ENCODE measurements at places on chromosomes 3 and 15.
A peak's percentile ranks its signal among the peaks of the same experiment; 100 is the strongest.

DNA sequence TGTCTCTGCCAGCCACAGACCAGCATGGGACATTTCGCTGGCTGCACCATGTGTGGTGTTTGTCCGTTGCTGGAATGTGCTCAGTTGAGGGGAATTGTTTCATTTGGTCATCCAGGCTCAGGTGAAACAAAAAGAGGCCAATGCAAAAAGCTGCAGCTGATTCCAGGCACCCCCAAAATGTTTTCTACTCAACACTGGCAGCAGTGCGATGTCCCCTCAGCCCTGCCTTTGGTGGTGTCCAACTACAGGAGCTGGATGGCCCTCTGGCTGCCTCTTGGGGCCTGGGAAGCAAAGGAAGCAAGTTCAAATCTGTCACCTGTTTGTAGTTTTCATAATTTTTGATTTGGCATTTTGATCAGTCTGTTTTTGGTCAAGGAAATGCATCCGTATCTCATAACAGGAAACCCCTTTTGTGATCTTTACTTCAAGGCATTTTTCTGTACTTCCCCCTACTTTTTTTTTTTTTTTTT lies 141.8 kb downstream of the EEFSEC start:
- no peak overlapping the region for H3K27ac ChIP-seq
- no peaks in the 10 kb centered on the region for H3K27me3 ChIP-seq
- DNase-seq, result peak; percentile 63
- H3K36me3 ChIP-seq, result no peaks in the 10 kb centered on the region

GRCh38 chr3:71350998-71351397 lies 232.5 kb downstream of the FOXP1 start:
- DNase-seq, result no peak
- H3K36me3 ChIP-seq, result no peaks in the 10 kb centered on the region
- H3K4me3 ChIP-seq, result no peak overlapping the region

- no peaks in the 10 kb centered on the region for H3K27me3 ChIP-seq
- no peak overlapping the region for H3K27ac ChIP-seq
- H3K4me1 ChIP-seq, result no peaks in the 10 kb centered on the region
- DNase-seq, result no peak
Observed at GRCh38 chr3:46090161-46090591, 62.9 kb upstream of the XCR1 start.

- H3K27me3 ChIP-seq, result no peaks in the 10 kb centered on the region
- peaks cover 66% of the 10 kb centered on the region for H3K4me1 ChIP-seq
- peak overlapping the region; percentile 84 for H3K27ac ChIP-seq
- peaks cover 56% of the 10 kb centered on the region for H3K36me3 ChIP-seq
- DNase-seq, result no peak
Observed at GRCh38 chr3:50609071-50609762, 2.4 kb downstream of the CISH start.

DNA sequence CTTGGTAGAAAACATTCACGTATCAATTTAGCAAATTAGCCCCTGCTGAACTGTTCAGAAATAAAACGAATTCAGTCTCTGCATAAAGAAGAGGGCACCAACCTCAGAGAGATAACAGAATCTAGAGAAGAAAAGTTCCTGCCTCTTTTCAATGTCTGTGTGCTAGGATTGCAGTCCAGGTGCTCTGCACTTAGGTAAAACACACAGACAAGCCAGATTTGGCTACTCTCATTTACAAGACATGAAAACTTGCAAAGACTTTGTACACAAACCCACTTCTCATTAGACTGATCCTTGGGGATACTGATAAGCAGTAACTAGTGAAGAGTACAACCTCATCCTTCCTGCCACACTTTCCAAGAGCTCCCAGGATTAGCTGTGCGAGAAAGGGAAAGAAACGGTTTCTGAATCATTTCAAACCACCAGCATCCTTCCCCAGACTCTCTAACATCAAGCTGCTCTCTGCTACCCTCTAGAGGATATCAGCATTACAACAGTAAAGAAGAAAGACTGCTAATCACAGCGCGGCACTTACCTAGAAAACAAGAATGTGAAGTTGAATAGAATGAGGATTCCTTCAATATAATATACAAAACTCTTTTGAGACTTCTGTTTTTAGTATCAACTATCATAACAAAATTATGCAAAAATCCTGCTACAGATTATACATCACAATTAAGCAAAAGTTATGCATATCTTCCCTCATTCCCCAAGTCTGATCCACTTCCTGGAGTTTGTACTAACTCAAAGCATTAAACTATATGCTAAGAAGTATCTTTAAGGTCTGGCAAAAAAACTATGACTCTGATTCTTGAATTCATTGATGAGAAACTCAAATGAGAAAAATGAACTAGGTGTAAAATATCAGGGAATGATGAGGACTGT lies 306.4 kb downstream of the MAGI1 start:
- H3K27me3 ChIP-seq, result no peaks in the 10 kb centered on the region
- no peak for DNase-seq
- no peaks in the 10 kb centered on the region for H3K36me3 ChIP-seq
- no peaks in the 10 kb centered on the region for H3K4me1 ChIP-seq
- H3K27ac ChIP-seq, result no peak overlapping the region
- no peak overlapping the region for H3K4me3 ChIP-seq

- no peak overlapping the region for H3K4me3 ChIP-seq
- H3K4me1 ChIP-seq, result no peaks in the 10 kb centered on the region
- H3K36me3 ChIP-seq, result no peaks in the 10 kb centered on the region
- no peak for DNase-seq
Observed at GRCh38 chr3:94787066-94787465, 724.2 kb downstream of the NSUN3 start.

DNA sequence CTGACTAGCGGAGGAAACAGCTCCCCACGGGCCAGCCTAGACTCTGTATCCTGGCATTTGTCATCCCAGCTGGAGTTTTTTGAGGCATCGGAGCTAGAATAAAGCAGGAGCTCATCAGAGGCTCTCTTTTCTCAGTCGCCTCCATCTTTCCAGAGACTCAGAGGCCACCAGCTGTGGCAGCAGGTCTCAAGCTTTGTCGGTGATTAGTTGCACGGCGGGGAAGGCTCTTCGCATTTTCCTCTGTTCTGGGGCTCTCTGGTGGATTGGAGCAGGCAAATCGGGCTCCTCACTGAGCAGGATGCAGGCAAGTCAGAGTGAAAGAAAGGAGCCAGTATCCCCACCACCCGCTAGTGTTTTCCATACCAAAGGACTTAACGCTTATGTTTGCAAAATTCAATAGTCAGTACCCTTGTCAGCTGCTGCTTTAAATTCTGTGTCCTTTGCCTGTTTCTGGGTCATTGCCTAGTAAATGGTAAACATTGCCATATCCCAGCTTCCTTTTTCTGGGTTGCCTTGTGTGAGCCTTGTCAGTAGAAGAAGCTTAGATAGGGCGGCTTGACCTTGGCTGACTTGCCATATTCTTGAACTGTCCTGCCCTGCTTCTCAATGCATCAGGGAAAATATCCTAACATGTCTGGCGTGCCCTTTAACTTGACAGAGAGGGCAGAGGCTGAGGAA lies 127.1 kb downstream of the PTPRG start:
- DNase-seq, result no peak
- no peaks in the 10 kb centered on the region for H3K27me3 ChIP-seq
- H3K4me3 ChIP-seq, result no peak overlapping the region
- H3K4me1 ChIP-seq, result no peaks in the 10 kb centered on the region

DNA sequence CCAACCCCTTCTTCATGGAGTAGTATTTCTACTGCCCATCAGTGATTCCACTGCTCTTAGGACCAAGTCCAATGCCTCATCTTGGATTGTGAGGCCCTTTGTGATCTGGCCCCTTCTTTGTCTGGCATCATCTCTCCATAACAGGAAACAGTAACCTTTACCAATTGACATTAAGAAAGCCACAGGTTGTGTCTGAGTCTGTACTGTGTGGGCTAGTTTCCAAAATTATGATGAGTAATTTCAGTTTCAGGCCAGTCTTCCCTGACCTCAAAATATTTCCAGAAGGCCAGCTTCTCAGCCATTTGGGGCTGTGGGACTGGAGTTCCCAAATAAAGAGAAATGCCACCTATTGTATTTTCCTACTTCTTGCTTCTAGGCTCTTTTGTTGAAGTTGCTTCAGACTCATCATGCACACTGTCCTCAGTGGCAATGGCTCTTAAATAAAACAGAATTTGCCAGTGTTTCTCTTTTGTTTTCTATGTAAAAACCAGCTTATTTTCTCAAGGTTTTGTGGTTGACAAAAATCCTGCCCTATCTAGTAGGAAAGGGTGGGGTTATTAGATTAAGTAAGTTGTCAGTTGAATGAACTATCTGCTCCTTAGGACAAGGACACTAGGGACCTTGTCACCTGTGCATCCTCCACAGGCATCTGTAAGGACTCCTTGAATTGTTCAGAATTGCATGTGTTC lies 47.0 kb upstream of the ACKR4 start:
- peak overlapping the region; percentile 40 for H3K27ac ChIP-seq
- peaks cover 14% of the 10 kb centered on the region for H3K4me1 ChIP-seq
- H3K4me3 ChIP-seq, result no peak overlapping the region
- no peaks in the 10 kb centered on the region for H3K36me3 ChIP-seq

DNA sequence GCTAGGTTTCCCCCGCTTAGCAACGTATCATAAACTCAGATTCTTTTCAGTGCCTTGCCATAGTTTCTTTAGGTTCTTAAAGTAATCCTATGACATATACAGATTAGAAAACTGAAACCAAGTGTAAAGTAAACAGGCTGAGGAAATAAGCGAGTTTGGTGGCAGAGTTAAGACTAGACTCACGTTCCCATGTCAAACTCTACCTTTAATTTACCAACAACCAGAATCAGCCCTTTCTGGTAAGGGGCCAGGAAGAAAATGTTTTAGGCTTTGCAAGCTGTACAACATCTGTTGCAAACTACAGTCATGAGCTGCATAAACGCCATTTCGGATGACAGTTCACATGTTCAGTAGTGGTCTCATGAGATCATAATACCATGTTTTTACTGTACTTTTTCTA lies 128.0 kb upstream of the PRICKLE2 start:
- no peaks in the 10 kb centered on the region for H3K27me3 ChIP-seq
- no peaks in the 10 kb centered on the region for H3K4me1 ChIP-seq
- H3K36me3 ChIP-seq, result no peaks in the 10 kb centered on the region
- no peak for DNase-seq
- no peak overlapping the region for H3K4me3 ChIP-seq

DNA sequence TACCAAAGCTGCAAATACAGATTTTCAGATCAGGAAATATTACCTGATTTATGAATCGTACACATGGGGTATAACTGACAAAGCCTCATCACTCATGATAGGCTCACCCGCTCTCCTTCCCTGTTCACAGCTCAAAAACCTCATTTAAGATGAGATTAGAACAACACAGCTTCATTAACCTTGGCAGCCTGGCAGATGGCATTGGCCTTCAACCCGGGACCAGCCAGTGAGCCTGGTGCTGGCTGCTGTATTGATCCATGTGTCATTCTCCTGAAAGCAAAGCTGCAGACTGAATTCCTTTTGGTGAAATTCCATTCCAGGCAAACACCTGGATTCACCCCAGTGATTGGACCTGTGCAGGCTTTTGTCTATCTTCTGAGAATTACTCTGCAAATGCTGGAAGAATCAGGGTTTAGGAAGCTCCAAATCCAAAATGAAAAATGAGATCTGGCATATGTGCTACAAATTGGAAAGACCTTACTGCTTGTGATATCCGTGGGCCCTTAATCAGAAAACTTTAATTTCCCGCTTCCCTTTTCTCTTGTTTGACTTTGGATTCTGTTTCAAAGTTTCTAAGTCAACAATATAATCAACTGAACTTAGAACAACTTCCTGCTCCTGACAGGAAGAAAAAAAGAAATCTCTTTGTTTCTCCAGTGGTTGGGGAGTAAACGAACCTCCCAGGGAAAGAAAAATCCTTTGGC lies 189.1 kb upstream of the KBTBD8 start:
- no peak overlapping the region for H3K4me3 ChIP-seq
- H3K27ac ChIP-seq, result no peak overlapping the region
- H3K36me3 ChIP-seq, result no peaks in the 10 kb centered on the region

DNA sequence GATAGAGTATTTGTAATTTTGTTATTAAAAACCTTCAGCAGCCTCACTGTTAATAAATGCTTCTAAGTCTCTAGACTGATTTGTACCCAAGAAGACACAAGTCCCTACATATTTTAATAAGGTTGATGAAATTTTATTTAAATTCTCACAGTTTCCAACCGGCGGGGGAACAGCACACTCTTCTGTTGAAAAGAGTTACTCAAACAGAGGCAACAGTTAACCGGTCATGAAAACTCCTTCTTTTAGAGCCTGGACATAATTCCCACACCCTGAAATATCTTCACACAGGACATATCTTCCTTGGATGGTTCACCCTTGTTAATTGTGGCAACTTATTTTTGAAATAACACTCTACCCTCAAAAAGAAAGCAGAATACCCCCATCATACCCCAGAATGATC lies 278.8 kb downstream of the FOXP1 start:
- no peaks in the 10 kb centered on the region for H3K36me3 ChIP-seq
- peaks cover 58% of the 10 kb centered on the region for H3K4me1 ChIP-seq
- DNase-seq, result no peak
- H3K4me3 ChIP-seq, result peak overlapping the region; percentile 46
- no peak overlapping the region for H3K27ac ChIP-seq

GRCh38 chr3:14242490-14243311 lies 64.1 kb downstream of the LSM3 start:
- H3K36me3 ChIP-seq, result no peaks in the 10 kb centered on the region
- H3K27me3 ChIP-seq, result no peaks in the 10 kb centered on the region
- DNase-seq, result no peak
- no peaks in the 10 kb centered on the region for H3K4me1 ChIP-seq
- no peak overlapping the region for H3K4me3 ChIP-seq

GRCh38 chr3:63764511-63764910 lies 54.6 kb upstream of the C3orf49 start:
- H3K27me3 ChIP-seq, result no peaks in the 10 kb centered on the region
- H3K27ac ChIP-seq, result no peak overlapping the region
- no peak for DNase-seq
- no peak overlapping the region for H3K4me3 ChIP-seq
- H3K4me1 ChIP-seq, result no peaks in the 10 kb centered on the region
- H3K36me3 ChIP-seq, result no peaks in the 10 kb centered on the region

DNA sequence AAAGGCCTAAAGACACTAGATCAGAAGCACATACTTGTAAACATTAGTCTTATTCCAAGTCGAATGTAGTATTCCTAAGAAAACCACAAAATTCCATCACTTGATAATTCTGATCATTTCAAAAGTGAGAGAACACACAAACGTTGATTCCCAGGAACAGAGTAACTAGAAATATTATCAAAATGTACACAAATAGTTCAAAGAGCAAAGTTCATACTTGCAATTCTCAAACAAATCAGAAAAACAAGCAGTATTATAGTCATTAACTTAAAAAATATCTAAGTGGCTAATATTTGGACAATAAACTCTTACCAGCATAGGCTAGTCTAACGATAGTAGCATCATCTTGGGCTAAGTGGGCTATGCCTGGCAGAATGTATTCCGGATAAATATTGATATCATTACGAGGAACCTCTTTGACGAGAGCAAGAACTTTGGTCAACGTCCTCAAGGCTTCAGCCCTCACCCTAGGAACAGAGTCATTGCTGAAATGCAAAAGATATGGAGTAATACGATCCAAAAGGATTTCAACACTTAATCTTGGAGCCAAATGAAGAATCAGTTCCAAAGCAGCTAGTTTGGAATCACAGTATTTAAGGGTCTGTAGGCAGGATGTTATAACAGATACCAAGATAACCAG lies 13.3 kb downstream of the PIK3R4 start:
- no peaks in the 10 kb centered on the region for H3K27me3 ChIP-seq
- no peaks in the 10 kb centered on the region for H3K4me1 ChIP-seq
- no peak for DNase-seq
- H3K27ac ChIP-seq, result no peak overlapping the region
- H3K36me3 ChIP-seq, result peaks cover 8% of the 10 kb centered on the region
- no peak overlapping the region for H3K4me3 ChIP-seq

GRCh38 chr3:30604093-30604492 lies 2.3 kb upstream of the TGFBR2 start:
- H3K36me3 ChIP-seq, result no peaks in the 10 kb centered on the region
- DNase-seq, result no peak
- peaks cover 48% of the 10 kb centered on the region for H3K4me1 ChIP-seq
